ENCODE measurements at places on chromosomes 6 and 20.

DNA sequence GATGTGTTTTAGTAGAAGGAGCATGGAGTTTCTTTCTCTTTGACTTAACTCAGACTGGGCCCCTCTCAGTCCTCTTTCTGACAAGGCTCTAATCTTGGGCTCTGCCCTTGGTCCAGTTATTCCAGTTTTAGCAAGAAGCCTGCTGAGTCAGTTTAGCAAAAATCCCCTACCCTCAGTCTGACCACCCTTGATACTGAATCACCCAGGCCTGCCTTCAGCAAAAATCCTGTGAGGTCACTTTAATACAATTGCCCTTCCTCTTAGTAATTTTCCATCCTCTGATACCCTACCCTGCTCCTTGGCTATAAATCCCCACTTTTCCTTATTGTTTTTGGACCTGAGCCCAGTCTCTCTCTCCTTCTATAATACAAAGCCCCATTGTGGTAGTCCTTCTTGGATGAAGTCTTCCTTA is 326.7 kb upstream of the NOX3 start:
- DNase-seq: peak; percentile 82

GRCh38 chr6:22300273-22300998 is 3.6 kb upstream of the PRL start:
- no peak for DNase-seq

DNA sequence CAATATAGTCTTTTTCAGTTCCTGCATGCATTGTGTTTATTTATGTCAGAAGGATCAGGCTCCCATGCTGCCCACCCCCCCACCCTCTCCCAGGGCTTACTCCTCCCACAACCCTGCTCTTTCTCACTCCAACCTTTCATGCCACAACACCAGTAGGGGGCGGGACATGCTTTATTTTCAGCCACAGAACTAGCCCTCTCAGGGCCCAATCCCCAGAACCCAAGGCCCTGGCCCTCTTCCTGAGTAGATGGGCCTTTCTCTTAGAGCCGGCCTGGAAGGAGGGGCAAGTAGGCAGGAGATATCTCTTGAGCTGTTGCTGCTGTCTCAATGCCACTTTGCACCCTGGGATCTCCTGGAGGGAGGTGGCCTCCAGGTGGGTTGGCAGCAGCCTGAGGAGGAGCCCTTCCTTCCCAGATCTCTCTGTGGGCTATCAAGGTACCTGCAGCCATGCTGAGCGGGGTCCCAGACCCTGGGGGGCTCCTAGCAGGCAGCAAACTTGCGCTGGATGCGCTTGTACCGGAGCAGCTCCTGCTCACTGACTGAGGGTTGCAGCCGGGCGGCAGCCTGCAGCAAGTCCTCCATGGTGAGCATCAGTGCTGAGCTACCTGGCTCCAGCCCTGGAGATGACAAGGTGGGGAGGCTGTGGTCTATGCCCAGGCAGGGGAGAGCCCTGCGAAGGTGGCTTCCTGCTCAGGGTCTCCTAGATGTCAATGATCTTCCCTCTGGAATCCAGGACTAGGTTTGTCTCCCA is 3.5 kb downstream of the GNMT start:
- no peak for DNase-seq

DNA sequence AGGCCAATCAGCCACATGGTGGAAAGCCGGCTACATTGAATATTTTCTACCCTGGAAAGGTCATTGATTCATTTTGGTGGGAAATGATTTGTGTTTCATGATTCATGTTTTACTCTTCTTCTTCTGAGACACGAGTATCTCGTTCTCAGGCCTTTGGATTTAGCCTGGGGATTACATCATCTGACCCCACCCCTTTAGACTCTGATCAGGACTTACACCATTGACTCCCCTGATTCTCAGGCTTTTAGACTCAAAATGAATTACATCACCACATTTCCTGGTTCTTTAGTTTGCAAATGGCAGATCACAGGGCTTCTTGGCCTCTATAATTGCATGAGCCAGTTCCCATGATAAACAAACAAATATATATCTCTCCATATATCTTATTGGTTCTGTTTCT is 228.8 kb downstream of the ADGRG6 start:
- DNase-seq: no peak

DNA sequence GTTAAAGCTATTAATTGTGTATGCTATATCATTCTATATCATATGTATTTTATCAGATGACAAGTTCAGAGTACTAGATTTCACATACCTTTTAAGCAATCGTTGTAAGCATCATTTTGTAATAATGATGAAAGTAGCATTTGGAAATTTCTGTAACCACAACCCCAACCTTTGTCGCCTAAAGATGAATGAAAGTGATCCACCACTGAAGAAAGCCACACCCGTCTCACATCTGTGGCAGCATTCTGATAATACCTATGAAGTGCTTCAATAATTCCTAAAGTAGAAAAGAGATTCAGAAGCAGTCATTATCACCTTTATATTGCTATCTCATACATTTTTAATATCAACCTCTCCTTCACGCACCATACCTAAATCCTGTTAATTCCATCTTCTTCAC is 16.6 kb downstream of the ZUP1 start:
- no peak for DNase-seq

- no peak for DNase-seq
Observed at GRCh38 chr6:157459327-157459726, 78.3 kb downstream of the ZDHHC14 start.

DNA sequence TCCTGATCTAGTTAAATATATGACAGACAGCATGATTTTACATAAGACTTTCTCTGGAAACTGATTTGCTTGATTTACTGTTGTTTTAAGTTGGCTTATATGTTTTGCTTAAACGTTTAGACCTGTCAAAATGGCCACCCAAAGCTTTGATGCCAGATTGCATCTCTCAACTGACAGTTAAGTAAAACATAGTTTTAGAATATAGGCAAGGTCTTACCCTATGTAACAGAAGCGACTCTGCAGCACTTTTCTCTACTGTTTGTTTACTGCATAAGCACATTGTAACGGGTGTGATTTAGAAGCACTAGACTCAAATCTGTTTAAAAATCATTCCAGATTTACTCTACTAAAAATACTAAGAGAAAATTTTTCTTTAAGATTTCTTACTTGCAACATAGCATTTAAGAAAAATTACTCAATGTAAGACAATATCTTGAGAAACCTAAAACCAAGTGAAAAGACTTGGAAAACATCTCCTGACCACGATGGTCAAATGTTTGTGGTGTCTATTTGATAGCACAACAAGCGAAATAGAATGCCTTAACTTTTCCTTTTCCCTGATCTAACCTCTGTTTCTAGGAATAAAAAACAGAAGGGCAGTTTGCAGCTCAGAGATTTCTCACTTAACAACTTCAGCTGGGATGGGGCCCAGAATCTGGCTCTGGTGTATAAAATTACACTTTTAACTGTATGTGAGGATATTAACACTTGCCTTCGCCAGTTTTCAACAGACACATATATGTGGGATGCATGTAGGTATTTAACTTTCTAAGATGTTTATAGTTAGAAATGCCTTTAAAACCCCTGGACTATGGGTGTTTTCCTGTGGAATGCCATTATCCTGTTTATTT is 47.4 kb downstream of the AIG1 start:
- DNase-seq: no peak

- no peak for DNase-seq
Observed at GRCh38 chr20:40887105-40887504, 141.5 kb upstream of the TOP1 start.

GRCh38 chr6:147742440-147742839 is 233.9 kb downstream of the SAMD5 start:
- no peak for DNase-seq

- no peak for DNase-seq
Observed at GRCh38 chr6:11632231-11632630, 94.7 kb downstream of the TMEM170B start.

DNA sequence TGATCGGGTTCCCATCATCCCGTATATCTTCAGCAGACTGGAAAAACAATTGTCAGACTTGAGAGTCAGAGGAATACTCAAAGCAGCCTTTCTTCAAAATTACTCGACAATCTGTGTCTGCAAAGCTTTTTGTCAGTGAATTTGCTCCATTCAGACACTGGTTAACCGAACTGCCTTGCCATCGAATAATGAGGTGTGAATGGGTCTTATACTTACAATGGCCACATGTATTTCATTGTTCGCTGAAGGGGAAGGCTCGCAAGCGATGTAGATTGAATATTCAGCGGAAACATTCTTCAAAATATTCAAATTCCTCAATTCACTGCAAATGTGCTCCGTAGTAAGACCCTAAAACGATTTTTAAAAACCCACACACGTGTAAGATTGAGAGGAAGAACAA is 32.9 kb downstream of the JAG1 start:
- DNase-seq: no peak

GRCh38 chr6:154301086-154301625 is 55.4 kb downstream of the IPCEF1 start:
- no peak for DNase-seq

GRCh38 chr6:161027385-161027784 is 35.8 kb downstream of the MAP3K4 start:
- DNase-seq: no peak

DNA sequence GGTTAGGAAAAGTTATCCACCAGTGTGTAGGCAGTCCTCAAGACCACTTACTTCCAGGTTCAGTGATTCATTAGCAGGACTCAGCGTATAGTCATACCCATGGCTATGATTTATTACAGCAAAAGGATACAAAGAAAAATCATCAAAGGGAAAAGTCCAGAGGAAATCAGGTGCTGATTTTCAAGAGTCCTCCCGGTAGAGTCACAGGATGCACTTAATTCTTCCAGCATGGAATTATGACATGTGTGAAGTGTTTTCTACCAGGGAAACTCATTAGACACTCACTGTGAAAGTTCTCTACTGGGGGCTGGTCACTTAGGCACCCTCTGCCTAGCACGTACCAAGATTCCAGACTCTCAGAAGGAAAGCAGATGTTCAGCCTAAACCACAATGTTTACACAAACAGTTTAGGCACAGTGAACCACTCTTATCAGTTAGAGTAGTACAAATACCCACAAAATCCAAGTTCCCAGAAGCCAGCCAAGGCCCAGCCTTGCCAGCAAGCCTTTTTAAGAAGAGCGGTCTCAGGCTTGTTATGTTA is 10.2 kb downstream of the WFDC3 start:
- DNase-seq: peak; percentile 77

DNA sequence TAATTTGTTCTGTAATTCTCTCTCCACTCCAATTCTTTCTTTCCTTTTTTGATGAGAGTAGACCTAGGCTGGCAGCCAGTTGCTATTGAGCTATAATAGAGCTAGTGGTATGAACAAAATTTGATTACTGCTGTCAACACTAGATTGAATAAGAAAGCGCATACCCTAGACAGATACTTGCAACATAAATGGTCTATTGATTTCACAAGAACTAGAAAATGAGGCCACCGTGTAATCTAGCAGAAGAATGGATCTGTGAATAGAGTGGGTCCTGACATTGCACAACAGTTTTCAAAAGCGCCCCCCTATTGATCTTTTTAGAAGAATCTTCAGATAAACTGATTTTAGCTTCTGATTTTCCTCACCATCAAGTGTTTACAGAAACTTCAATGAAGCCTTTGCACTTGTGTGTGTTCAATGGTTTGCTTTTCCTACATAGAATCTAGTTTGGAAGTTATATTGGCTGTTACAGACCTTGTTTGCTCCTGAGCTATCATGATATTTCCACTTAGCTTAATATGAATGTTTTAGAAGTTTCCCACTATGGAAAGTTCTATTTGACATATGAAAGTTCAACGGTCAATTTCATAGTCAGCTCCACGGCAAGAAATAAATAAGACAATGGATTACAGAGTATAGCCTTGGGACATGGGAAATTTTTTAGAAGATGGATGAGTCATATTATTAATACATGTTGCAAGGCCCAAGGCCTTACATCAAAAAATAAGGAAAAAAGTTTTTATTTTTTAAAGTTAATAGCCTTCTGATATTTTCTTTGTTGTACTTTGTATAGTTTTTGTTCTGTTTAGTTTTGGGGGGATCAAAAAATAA is 55.6 kb downstream of the UTRN start:
- no peak for DNase-seq

DNA sequence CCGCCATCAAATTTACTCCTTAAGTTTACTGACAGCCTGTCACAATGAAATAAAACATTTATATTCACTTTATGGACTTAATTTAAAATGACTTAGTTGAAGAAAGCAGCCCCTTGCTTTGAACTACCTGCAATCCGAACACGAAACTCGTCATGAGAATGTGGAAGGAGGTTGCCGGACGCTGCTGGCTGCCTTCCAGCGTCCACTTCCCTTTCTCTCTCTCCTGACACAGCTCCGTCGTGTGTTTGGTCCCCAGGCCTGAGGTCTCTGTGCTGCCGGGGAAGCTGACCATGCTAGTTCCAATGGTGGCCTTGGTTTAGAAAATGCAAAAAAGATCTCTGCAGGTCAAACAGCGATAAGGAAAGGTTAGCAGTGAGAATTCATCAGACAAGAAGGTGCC is 519.7 kb downstream of the CDH26 start:
- no peak for DNase-seq

DNA sequence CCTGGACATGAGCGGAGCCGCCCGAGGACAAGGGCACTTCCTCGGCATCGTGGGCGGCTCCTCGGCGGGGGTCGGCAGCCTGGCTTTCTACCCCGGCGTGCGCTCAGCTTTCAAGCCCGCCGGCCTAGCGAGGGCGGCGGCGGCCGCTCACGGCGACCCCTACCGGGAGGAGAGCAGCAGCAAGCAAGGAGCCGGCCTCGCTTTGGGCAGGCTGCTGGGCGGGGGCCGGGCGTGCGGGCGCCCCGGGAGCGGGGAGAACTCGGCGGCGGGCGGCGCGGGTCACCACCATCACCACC is 6.7 kb downstream of the PRDM13 start:
- DNase-seq: no peak

DNA sequence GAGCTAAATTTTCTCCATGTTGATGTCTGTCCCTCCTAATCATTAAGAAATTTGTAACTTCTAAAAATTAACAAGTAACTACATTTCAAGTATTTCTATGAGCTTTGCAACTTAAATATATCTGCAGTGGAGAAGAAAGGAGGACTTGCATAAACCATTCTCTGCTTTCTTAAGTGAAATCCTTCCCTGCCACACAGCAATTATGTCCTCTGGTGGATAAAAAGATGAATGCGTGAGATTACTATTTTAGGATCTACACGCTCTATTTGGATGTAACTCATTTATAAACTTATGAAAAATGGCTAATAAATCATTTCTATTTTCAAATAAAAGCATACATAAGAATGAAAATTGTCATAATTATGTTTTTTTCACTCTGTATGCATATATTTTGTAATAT is 338.0 kb upstream of the PTCHD4 start:
- no peak for DNase-seq

DNA sequence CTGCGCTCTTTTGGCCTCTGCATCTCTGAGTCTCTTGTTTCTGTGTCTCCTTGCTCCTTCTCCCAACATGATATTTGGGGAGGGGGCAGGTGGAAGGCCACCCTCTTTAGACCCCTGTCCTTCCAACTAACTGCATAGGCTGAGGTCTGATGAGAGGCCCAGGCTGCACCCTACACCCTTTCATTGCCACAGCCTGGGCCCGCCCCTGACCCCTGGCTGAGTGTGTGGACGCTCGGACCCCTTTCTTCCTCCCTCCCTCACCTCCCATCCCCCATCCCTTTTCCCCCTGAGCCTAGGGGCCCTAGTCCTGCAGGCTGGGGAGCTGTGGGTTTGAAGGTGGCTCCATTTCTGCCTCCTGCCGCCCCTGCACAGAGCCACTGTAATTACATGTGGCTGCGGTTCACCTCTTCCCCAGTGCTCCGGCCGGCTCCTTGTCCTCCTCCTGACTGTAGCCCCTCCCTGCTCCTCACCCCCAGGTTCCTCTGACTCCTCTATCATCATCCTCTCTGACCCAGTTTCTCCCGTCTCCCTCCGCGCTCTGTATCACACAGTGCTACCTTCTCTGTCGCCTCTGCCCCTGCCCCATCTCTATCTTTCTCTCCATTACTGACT is 6.8 kb downstream of the MDFI start:
- no peak for DNase-seq

- DNase-seq: no peak
Observed at GRCh38 chr6:2976060-2976459, 4.7 kb upstream of the SERPINB6 start.

Data from AG09309 (cell line).